ENCODE measurements at places on chromosomes 2 and 18.

DNA sequence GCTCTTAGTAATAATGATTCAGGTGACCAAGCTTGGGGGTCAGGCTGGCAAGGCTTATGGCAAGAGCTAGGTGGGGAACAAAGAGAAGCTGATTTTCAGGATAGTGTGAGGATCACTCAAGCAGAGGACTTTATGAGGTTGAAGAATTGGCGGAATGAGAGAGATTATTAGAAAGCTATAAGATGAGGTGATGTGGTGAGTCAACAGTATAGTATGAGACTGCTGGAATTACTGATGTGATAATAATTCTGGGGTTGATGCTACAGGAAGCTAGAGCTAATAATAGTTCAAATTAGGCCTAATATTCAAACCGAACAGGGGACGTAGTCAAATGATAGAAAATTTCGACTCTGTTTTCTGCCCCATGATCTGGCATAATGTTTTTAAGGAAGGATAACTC is 2115.3 kb upstream of the PIK3C3 start:
- DNase-seq = no peak

DNA sequence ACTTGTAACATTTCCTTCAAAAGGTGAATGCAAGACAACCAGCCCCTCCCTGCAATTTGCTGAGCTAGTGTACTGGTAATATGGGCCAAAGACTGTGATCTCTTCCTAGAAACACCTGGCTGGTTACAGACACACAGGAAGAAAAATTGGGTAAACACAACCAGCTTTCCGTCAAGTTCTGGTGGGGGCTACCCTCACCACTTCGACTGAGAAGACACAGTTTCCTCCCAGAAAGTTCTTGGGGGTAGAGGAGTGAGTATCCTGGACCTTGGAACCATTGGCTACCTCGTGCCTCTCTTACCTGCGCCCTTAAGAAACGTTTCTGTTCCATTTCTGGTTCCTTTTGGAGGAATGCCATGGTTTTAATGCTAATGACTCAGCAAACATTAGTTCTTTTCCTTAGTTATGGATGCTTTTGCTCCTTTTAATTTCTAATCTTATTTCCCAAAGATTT is 120.9 kb upstream of the DLX2 start:
- DNase-seq = no peak

- no peak for DNase-seq
These were observed 583 bp downstream of the NEMP2 start for GRCh38 chr2:190533968-190534309.

- no peak for DNase-seq
These were observed 553.7 kb upstream of the SYT4 start for GRCh38 chr18:43830947-43831346.

- DNase-seq = no peak
These were observed 60.1 kb upstream of the TNFRSF11A start for GRCh38 chr18:62264984-62265383.

DNA sequence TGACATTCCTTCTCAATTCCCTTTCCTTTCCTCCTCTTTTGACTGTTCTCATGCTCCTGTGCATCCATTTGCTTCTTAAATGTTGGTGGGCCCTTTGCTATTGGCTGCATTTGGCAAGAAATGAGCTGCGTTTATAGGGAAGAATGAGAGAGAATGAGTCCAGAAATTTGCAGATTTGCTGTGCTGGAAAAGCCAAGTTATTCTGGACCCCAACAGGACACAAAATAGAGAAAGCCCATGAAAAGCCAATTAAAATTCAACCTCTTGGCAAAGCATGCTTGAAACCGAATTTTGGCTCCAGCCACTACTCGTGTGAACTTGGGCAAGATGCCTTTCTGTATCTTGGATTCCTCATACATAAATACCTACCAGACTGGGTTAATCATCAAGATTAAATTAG is 1.3 kb upstream of the SCLY start:
- DNase-seq = no peak

GRCh38 chr2:235949567-235950472 is 218.4 kb downstream of the GBX2 start:
- DNase-seq = no peak

DNA sequence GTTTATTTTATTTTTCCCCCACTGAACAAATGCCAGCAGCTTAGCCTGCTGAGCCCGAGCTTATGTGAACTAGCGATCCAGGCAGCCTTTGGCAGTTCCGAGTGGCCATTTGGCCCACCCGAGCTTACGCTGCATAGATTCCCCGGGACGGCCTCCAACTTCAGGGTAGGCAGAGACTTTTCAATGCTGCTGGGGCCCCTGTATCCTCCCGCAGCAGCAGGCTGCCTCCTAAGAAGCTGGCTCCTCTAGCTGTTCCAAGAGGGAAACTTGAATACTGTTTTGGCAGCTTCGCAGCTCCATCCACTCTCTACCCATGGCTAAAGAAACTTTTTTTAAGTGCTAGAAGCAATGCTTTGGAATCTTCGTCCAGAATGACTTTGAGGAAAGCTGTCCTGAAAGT is 295.2 kb downstream of the SS18 start:
- no peak for DNase-seq

DNA sequence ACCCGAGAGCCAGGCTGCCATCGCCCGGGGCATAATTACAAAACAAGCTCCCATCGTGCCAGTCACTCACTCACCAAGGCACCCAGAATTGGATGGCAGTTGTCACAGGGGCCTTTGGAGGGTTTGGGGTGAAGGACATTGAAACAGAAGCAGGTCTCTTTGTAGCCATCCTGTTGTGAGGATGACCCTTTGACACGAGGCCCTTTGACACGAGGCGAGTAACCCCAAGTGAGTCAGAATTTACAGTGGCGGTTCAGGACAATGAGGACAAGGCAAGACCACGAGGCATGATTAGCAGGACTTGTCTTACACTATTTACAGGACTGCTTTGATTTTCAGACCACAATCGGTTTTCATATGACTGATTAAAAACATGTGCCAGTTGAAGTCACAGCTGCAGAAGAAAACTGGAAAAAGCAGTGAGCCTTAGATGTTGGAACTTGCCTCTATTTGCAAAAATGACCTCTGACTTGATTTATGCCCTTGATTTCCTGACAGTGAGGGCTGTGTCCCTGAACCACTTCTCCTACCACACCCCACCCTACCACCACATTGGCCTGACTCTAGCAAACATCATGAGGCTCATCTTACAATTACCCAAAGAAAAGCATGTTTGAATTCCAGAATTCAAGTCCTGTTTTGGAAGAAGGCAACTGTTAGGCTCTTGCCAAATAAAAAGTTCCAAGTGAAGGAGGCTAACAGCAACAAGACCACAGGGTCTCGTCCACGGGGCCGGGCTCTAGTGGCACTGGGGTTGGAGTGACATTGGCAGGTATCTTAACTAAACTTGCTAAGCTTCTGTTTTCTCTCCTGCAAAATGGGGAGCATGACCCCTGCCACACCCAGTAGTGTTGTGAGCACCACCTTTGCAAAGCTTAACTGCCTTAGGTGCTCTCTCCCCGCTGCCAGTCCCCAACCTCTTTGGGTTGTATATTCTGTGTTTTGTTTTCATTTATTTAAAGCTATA is 64.4 kb upstream of the FOSL2 start:
- DNase-seq = no peak

GRCh38 chr2:168848225-168848624 is 42.0 kb downstream of the SPC25 start:
- no peak for DNase-seq

All from stimulated activated CD8-positive, alpha-beta memory T cell treated with anti-CD3 and anti-CD28 coated beads, Interleukin-7, amount 100 ng/mL, for 4 hours (primary cell).